Stimulated activated CD8-positive, alpha-beta memory T cell treated with anti-CD3 and anti-CD28 coated beads, Interleukin-15, amount 100 ng/mL, for 4 hours (primary cell): ENCODE measurements at places on chromosomes 12 and 14.

DNA sequence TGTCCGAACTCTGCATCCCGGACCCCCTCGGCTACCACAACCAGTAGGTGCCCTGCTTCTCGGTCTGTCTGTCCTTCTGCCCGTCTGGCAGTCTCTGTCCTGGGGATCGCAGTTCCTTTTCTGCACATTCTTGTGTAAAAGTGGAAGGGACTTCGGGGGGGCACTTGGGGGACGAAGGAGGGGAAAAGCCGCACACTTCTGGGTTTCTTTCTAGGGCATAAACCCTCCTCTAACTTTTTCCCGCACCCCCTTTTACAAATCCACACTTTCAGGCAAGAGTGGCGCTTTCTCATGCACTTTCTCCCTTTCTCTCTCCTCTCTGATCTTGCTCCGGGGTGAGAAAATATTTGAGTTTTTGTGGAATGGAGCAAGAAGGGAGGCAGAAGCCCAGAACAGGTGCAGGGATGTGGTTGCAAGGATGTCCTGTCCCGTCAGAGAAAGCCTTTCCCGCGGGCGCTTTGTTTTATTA, 506 bp downstream of the ESRRB start:
- no peak for DNase-seq

- DNase-seq, result no peak
These were observed 789 bp upstream of the VWF start for GRCh38 chr12:6125310-6125608.

DNA sequence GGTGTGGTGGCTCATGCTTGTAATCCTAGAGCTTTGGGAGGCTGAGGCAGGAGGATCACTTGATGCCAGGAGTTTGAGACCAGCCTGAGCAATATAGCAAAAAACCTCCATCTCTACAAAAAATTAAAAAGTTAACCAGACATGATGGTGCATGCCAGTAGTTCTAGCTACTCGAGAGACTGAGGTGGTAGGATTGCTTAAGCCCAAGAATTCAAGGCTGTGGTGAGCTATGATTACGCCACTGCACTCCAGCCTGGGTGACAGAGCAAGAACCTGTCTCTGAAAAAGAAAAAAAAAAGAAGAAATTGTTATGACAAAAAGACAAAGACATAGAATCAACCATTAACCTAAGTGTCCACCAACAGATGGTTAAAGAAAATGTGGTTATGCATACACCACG, 2.1 kb upstream of the ATP23 start:
- DNase-seq, result no peak

GRCh38 chr12:66189486-66189843, 451 bp downstream of the IRAK3 start:
- no peak for DNase-seq

GRCh38 chr12:91877456-91878235, 268.0 kb downstream of the BTG1 start:
- peak; percentile 50 for DNase-seq

- DNase-seq, result no peak
These were observed 525.6 kb downstream of the FLRT2 start for GRCh38 chr14:86055512-86056075.

DNA sequence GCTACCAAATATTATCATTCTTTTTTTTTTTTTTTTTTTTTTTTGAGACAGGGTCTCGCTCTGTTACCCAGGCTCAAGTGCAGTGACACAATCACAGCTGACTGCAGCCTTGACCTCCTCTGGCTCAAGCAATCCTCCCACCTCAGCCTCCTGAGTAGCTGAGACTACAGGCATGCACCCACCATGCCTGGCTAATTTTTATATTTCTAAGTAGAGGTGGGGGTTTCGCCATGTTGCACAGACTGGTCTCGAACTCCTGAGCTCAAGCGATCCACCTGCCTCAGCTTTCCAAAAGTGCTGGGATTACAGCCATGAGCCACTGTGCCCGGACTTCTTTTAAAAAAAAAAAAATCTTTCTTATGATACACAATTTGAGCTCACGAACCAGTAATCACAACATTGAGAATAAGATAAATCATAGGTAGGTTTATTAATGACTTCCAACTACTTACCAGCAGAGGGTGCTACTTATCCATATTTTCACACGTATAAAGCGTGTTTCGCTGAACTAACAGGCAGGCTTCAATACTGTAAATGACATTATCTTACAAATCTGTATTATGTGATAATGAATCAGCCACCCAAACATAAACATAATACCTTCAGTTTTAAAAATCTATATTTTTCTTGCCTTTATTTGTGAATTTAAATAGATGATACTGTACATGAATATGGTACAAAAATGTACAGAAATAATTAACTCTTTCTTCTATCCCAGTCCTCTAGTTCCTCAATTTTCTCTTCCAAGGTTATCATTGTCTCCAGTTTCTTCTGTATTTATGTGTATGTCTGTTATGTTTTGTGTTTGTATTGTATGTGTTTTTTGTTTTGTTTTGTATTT, 42.5 kb upstream of the BCAT1 start:
- no peak for DNase-seq

GRCh38 chr12:56980268-56980667, 22.9 kb upstream of the RDH16 start:
- DNase-seq, result no peak

DNA sequence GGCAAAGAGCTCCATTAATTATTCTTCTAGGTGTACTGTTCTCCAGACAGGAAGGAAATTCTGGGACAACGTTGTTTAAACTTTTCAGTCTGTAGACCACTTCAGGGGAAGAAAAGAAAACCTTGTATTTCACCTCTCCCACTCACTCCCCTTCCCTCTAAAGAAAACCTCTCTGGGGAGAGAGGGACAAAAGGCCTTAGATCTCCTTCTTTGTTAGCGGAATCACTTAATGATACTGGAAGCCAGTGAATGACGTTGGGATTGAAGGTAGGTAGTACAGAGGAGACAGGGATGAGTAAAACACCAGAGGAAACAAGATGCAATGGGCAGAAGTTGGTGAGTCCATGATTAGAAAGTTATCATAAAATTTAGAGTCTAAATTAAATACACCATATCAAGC, 38.7 kb upstream of the SGPP1 start:
- DNase-seq, result no peak

DNA sequence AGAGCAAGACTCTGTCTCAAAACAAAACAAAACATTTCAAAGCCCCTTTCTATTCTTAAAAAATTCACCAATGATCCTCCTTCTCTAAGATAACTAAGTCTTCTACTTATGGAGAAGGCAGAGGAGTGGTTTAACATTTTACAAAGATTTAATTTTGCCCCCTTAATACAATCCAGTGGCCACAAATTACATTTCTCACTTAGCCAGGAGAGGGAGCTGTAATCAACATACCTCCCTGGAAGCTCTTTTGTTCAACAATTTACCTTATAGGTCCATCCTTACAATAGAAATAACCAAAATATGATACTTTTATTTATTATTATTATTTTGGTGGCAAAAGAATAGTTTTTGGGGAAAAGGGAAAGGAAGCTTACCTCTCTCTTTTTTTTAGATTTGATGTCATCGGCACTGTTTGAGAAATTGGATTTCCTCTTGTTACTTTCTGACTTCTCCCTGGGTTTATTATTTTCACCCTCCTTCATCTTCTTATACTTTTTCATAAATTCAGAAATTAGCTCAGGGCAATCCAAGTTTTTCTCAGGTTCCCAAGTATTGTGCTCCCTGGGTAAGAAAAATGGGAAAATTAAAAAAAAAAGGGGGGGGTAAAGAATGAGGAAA, 28.1 kb downstream of the CBX5 start:
- no peak for DNase-seq

GRCh38 chr12:121676190-121676589, 6.7 kb upstream of the MORN3 start:
- DNase-seq, result no peak

- no peak for DNase-seq
These were observed 138.5 kb upstream of the SYT1 start for GRCh38 chr12:78725951-78726580.

GRCh38 chr12:108162207-108162606, 33.1 kb downstream of the WSCD2 start:
- DNase-seq, result no peak

GRCh38 chr12:77133566-77133965, 68.2 kb upstream of the E2F7 start:
- no peak for DNase-seq

GRCh38 chr14:98840091-98840490, 431.9 kb downstream of the BCL11B start:
- no peak for DNase-seq

- no peak for DNase-seq
These were observed 29.7 kb downstream of the BDKRB1 start for GRCh38 chr14:96285667-96286066.

DNA sequence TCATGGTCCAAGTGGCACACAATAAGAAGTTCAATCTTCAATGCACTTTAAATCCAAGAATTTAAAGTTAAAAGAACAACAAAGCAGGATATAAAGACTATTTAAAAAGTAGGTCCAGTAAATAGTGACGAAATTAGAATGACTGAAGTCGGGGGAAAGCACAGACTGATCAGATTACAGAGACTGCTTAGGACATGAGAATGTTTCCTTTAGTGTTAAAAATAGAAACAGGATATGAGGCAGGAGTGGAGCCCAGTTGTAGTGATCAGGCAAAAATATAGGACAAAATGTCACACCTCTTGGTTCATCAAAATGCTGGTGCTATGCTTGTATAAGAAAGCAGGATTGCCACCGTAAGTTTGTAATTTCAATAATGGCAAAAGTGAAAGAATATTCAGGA, 52.2 kb upstream of the CD163 start:
- DNase-seq, result no peak

GRCh38 chr14:49479432-49479831, 106.7 kb downstream of the RPS29 start:
- DNase-seq, result no peak

- DNase-seq, result no peak
These were observed 15.8 kb downstream of the HIF1A start for GRCh38 chr14:61710853-61711817.

DNA sequence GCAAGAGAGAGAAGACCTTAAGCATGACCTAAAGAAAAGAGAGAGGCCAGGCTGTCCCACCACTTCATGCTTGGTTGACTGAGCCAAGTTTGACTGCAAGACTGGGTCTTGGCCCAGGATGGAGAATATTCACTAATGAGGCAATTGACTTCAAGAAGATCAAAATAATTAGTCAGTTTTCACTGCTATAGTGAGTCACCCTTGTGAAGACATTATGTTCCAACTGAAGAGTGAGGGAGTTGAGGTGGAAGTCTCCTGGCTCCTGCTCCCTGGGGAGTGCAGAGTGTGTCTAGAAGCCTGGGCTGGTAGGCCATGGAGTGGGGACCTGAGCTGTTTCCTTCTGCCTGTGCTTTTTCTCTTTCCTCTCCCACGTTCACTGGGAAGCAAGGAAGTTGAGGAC, 117.6 kb downstream of the CACNA1C start:
- DNase-seq, result no peak

DNA sequence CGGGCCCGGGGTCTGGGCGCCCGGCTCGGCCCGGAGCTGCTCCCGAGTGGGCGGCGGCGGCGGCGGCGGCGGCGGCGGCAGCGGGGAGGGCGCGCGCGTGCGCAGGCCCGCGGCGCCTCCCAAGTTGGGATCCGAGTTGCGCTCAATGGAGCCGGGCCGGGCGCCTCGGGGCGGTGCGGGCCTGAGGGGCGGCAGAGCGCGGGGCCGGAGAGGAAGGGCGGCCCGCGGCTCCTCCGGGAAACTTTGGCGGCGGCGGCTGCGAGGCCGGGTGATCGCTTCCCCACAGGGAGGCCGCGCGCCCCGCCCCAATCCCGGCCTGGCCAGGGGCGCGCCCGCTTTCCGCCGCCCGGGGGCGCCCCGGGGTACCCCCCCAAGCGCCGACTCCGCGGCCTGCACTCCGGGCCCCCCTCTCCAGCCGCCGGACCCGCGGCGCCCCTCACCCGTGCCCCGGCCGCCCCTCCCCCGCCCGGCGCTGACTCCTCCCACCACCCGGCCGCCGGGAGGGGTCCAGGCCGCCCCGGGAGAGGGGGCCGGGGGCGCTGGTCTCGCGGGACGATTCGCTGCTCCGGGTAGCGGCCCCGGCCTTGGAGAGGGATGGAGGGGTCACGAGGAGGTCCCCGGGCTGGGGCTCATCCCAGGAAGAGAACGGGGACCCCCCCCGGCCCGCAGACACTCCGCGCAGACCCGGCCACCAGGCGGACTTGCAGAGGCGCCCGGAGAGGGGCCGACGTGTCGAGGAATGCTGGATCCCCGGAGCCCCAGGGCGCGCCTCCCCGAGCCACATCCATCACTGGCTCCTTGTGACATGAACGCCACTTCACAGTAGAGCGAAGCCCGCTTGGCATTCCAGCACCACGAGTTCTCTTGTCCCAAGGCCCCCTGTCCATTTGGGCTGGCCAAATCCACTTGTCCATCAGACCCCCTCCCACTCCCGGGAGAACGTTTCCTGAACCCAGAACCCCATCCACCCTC, at the start of gene RILPL1:
Gene RILPL1 (minus strand): TSS at position 48 of the 972 bp plus-strand sequence. CDS start 237 bp downstream, outside the sequence.
- peak; percentile 21 for DNase-seq

DNA sequence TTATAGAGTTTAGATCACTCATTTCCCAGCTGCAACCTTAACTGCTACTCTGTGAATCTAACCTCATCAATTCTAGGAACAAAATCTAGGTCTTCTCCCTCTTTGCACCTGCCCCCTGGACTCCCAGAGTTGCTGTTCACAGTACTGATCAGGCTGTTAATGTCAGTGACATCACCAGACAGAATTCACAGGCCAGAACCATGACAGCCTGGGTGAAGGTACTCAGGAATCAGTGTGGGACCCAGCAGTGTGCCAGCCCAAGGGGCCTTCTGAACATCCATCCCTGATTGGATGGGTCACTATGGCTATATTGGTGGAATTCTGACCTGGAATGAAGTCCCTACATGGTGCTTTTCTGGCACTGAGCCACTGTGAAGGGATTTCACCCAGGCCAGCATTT, 72.8 kb downstream of the CLMN start:
- DNase-seq, result no peak

GRCh38 chr14:28307506-28307905, 459.1 kb upstream of the FOXG1 start:
- DNase-seq, result no peak
